GM23248 (cell line): ENCODE measurements at places on chromosomes 7 and 10. TPM values are rescaled to one million over a fixed set of nuclear protein-coding genes. Genes with fewer than 3 reads are reported as not detected.

GRCh38 chr7:79531116-79531515 is 77.6 kb upstream of the MAGI2 start:
- H3K27ac ChIP-seq: no peak overlapping the region
- H3K36me3 ChIP-seq: no peaks in the 10 kb centered on the region
- H3K4me3 ChIP-seq: no peak overlapping the region
- DNase-seq: no peak
- H3K27me3 ChIP-seq: no peaks in the 10 kb centered on the region

DNA sequence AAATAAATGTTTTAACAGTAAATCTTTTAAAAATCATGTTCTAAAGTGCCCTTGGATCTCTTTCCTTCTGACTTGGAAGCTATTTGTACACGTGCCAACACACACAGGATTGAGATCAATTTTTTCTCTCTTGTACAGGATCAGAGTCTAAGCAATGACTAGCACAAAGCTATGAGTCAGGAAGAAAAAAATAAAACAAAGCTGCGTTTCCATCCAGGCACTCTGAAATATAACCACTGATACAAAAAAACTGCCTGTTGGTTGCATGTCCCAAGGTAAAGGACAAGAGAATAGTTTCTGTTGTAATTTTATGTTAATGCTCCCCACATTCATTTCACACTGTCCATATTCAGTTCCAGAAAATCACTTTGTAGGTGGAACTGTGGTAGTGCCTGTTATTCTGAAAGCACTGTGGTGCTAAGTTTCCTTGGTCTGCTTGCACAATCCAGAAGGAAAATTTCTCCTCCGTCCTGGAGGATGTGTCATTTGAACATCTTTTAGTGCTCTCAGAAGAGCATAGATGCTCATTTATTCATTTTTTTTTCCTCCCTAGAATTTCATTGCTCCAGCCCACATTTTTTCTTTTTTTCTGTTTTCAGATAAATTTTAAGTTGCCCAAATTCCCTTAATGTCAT is 113.4 kb downstream of the PLXDC2 start:
- peak; percentile 74 for DNase-seq
- H3K4me1 ChIP-seq: 0 out of 2 replicates have a peak, but pooled peaks cover 9% of the 10 kb centered on the region
- no peak overlapping the region for H3K4me3 ChIP-seq
- H3K36me3 ChIP-seq: no peaks in the 10 kb centered on the region

GRCh38 chr7:71457846-71458590 is 326.1 kb downstream of the GALNT17 start:
- no peaks in the 10 kb centered on the region for H3K4me1 ChIP-seq
- no peak overlapping the region for H3K27ac ChIP-seq
- no peaks in the 10 kb centered on the region for H3K27me3 ChIP-seq
- H3K4me3 ChIP-seq: no peak overlapping the region
- no peak for DNase-seq

DNA sequence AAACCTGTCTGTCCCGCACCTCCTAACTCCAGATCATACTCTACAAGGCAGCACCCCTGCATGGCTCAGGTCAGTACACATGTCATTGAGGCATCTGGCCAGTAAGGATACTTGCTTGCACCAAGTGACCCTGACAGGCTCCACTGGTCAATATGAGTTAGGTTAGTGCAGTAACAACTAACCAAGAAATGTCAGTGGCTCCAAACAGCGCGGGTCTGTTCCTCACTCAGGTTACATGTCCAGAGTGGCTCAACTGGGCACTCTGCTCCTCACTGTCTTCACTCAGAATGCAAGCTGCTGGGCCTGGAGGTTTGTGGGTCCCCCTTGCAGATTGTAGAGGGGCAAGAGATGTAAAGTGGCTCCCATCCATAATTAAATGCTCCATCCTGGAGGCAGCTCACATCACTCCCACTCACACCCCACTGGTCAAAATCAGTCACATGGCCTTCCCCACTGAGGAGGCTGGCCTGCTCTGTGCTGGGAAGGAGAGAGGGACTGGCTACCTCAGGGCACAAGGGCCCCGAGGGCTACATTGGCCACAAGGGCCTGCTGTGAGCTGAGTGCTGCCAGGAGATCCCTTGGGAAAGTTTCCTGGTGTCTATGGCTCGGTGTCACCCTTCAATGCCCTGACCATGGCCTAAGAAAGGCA is 109.1 kb upstream of the GDF10 start:
- no peak overlapping the region for H3K27ac ChIP-seq
- no peak overlapping the region for H3K4me3 ChIP-seq
- no peaks in the 10 kb centered on the region; the same call in 1 of the 2 replicates for H3K27me3 ChIP-seq
- DNase-seq: no peak
- no peaks in the 10 kb centered on the region for H3K4me1 ChIP-seq

- DNase-seq: no peak
- H3K27me3 ChIP-seq: no peaks in the 10 kb centered on the region
- H3K4me3 ChIP-seq: no peak overlapping the region
- no peaks in the 10 kb centered on the region for H3K4me1 ChIP-seq
Measured at GRCh38 chr7:20424500-20424899, 93.8 kb downstream of the ITGB8 start.

DNA sequence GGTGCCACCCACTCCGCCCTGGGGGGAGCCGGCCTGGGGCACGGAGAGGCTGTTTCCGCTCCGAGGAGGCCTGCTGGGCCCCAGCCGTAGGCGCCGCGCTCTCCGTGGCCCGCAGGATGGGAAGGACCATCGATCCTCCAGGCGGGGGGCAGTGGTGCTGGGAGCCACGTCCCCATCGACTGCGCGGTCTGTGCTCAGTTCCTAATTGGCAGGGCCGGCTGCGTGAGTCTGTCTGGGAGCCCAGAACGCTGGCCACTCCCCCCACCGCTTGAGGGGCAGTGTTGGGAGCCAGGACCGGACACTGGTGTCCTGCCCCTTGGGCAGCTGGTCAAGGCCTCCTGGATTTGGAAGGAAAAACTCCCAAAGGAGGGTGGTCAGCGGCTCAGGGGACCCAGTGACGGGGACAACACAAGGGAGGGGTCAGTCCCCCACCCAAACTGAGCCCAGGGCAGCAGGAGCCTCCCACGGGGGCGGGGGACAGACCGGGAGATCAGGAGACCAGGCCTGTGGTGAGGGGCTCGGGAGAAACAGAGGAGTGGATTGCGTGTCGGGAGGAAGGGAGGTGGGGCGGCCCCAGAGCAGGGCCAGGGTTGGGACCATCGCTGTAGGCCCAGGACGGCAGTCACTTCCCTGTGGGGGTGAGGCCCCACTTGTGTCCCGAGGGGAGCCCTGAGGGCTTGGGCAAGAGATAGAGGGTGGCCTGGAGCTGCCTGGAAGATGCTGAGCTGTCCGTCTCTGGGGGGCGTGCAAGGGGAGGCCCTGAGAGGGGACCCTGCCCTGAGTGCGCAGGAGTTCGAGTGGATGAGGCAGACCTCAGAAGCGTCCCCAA is 89.0 kb downstream of the UNCX start:
- DNase-seq: no peak
- no peaks in the 10 kb centered on the region for H3K4me1 ChIP-seq
- no peak overlapping the region for H3K27ac ChIP-seq
- H3K27me3 ChIP-seq: peaks cover 27% of the 10 kb centered on the region
- H3K4me3 ChIP-seq: no peak overlapping the region
- no peaks in the 10 kb centered on the region for H3K36me3 ChIP-seq

- peaks cover 12% of the 10 kb centered on the region; the same call in 1 of the 2 replicates for H3K4me1 ChIP-seq
- no peak for DNase-seq
- no peak overlapping the region for H3K27ac ChIP-seq
- H3K4me3 ChIP-seq: no peak overlapping the region
- no peaks in the 10 kb centered on the region for H3K36me3 ChIP-seq
- no peaks in the 10 kb centered on the region for H3K27me3 ChIP-seq
Measured at GRCh38 chr10:33489501-33490176, 155.2 kb upstream of the NRP1 start.

DNA sequence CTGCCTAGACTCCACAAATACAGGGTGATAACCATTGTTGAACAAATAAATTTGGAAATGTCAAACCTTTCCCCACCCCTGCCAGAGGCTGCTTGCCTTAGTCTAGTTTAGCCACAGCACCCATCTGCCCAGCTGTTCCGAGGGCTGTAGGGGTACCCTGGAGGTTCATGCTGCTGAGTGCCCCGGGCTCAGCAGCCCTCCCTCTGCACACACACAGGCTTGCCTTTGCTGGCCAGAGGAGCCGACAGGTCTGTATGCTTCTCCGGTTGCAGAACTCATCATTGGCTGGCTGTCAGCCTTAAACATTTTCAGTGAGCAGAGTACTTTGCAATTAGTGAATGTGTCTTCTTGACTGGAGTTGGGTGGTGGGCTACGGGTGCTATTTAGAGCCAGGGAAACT is 122.9 kb downstream of the NRF1 start:
- no peak overlapping the region for H3K4me3 ChIP-seq
- H3K36me3 ChIP-seq: peaks cover 5% of the 10 kb centered on the region; the same call in 1 of the 2 replicates
- no peak for DNase-seq
- H3K27ac ChIP-seq: no peak overlapping the region
- H3K4me1 ChIP-seq: no peaks in the 10 kb centered on the region

DNA sequence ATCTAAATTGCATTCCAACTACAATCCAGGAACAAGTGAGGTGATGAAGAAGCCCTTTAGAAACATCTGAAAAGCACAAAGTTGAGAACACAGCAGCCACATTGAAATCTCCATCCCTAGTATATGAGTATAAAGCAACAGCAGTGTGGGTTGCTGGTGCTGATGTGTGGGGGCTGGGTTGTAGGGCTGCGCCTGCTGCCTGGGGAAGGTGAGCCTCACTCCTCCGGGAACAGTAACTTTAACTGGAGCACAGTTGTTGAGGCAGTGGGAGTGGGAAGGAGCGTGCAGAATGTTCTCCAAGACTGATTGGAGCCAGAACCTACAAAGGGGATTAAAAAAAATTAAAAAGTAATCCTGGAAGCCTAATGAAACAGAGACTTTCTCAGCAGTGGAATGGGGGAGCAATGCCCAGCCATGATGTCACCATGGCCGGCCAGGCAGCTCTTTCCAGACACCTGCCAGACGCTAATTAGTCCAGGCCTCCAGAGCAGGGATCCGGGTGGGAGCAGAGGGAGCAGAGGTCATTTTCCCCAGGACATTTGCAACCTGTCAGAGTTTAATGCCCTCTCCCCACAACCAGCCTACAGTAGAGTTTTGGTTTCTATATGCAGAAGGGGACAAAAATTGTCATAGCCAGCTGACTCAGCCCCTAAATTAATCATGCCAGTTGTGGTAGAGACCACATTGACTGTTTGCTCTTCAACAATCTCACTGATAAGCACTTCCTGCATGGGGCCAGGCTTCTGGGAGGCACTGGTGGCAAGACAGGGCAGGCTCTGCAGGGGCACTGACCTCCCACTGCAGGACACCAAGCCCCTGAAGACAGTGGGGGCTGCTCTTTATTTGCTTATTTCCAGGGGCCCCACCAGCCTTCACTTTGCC is 133.0 kb upstream of the ZNF32 start:
- H3K4me3 ChIP-seq: no peak overlapping the region
- H3K27me3 ChIP-seq: no peaks in the 10 kb centered on the region
- no peaks in the 10 kb centered on the region for H3K36me3 ChIP-seq
- DNase-seq: no peak
- H3K27ac ChIP-seq: no peak overlapping the region
- H3K4me1 ChIP-seq: no peaks in the 10 kb centered on the region

DNA sequence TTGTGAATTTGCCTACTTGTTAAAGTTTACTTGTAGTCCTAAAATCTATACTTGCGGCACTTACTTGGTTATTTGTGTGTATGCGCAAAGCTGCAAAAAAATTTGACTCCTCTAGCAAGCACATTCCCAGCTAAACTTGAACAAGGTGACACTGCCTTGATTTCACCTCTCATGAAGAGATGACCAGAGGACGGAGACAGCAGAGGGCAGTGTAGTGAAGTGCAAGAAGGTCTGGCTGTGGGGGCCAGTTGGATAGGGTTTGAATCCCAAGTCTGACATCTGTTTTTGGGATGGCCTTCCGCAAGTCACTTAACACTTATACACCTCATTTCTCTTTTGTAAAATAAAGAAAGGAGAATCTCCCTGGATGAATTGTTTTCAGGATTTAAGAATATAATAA is 15.7 kb downstream of the SLK start:
- no peak overlapping the region for H3K4me3 ChIP-seq
- DNase-seq: peak; percentile 9
- H3K4me1 ChIP-seq: peaks cover 28% of the 10 kb centered on the region
- H3K36me3 ChIP-seq: no peaks in the 10 kb centered on the region
- H3K27me3 ChIP-seq: no peaks in the 10 kb centered on the region
- H3K27ac ChIP-seq: no peak overlapping the region

GRCh38 chr10:99709480-99710229 is 22.3 kb downstream of the COX15 start:
- H3K36me3 ChIP-seq: peaks cover 53% of the 10 kb centered on the region
- peak overlapping the region; percentile 72 for H3K27ac ChIP-seq
- H3K27me3 ChIP-seq: no peaks in the 10 kb centered on the region
- H3K4me3 ChIP-seq: no peak overlapping the region
- peak; percentile 73 for DNase-seq

DNA sequence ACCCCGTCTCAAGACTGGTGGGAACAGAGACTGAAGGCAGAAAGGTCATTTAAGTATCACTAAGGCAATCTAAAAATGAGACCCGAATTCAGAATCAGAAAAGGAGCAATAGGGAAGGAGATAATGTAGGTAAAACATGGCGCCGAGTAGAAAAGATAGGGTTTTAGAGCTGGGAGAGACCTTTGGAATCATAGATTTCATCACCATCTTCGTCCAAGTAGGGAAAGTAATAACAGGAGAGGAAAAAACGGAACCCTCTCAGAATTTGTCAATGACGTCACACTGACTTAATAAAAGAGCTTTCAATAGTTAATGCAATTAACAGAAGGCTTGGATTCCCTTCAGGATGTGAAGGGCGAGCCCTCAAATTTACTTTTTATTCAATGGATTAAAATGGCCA is 1.0 kb upstream of the UBN2 start:
- H3K36me3 ChIP-seq: no peaks in the 10 kb centered on the region
- H3K27me3 ChIP-seq: no peaks in the 10 kb centered on the region
- H3K4me1 ChIP-seq: peaks cover 8% of the 10 kb centered on the region; the same call in 1 of the 2 replicates
- peak overlapping the region; percentile 91 for H3K4me3 ChIP-seq
- H3K27ac ChIP-seq: peak overlapping the region; percentile 85

DNA sequence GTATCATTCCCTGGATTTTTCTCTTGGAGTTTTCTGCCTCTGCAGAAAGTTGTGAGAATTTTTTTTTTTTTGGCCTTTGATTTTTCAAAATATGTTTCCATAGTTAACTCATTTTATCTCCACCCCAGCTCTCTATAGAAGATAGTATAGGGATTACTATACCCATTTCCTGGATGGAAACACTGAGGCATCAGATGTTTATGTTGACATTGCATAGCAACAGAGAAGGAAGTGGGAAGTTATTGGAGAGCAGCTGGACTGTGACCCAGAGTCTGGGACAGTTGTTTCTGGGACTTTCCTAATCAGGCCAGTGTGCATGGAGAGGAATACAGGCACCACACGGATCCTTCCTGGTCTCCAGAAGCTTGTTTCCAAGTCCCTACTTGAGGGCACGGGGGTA is 158.0 kb downstream of the CDH23 start:
- H3K4me3 ChIP-seq: no peak overlapping the region
- no peak for DNase-seq
- no peaks in the 10 kb centered on the region for H3K4me1 ChIP-seq

- no peaks in the 10 kb centered on the region for H3K36me3 ChIP-seq
- no peak for DNase-seq
- no peak overlapping the region for H3K27ac ChIP-seq
- no peaks in the 10 kb centered on the region for H3K27me3 ChIP-seq
Measured at GRCh38 chr7:150410131-150410530, 31.0 kb downstream of the ZNF775 start.

GRCh38 chr10:62637249-62638061 is 167.1 kb upstream of the ADO start:
- H3K4me1 ChIP-seq: peaks cover 26% of the 10 kb centered on the region
- no peaks in the 10 kb centered on the region for H3K36me3 ChIP-seq
- H3K27ac ChIP-seq: peak overlapping the region; percentile 89
- H3K4me3 ChIP-seq: peak overlapping the region; percentile 25
- peak; percentile 79 for DNase-seq

The SPDYE17 gene
- not detected in 2 replicates for total RNA-seq

The GCK gene
- total RNA-seq: 0.11 TPM in 1 of 2 replicates, not detected in the other

The FAM25A gene
- not detected in 2 replicates for total RNA-seq

The CDHR1 gene
- total RNA-seq: not detected in 2 replicates

The SPDYE2B gene
- total RNA-seq: not detected in 2 replicates

The PNLIPRP3 gene
- not detected in 2 replicates for total RNA-seq

The ZNF487 gene
- 6.3 and 11.0 TPM in 2 replicates for total RNA-seq

The FFAR4 gene
- total RNA-seq: not detected in 2 replicates

The MKX gene
- 41.4 and 44.1 TPM in 2 replicates for total RNA-seq
